ENCODE measurements at places on chromosomes 7 and 10.

DNA sequence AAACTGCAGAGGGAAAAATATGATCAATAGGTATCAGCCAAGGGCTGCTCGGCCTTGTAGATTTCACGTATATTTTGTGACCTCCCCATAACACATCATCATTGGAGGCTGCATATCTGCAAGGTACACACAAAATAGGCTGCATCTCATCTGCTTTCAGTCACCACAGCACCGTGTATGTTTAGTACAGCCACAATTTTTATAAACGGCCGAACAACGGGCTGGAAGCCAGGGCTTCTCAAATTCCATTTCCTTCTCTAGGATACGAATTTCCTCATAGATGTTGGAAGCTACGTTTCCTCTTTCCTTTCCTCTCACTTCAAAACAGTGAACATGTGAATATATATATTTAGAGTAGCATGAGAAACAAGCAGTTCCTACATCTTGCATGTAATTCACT lies 20.2 kb upstream of the FOXK1 start:
- no peak for DNase-seq

- no peak for DNase-seq
These were observed 301.7 kb downstream of the CSTF2T start for GRCh38 chr10:51397695-51398094.

GRCh38 chr10:30284865-30285594 lies 64.0 kb downstream of the MTPAP start:
- no peak for DNase-seq

- no peak for DNase-seq
These were observed 171.2 kb downstream of the EBF3 start for GRCh38 chr10:129792864-129793263.

DNA sequence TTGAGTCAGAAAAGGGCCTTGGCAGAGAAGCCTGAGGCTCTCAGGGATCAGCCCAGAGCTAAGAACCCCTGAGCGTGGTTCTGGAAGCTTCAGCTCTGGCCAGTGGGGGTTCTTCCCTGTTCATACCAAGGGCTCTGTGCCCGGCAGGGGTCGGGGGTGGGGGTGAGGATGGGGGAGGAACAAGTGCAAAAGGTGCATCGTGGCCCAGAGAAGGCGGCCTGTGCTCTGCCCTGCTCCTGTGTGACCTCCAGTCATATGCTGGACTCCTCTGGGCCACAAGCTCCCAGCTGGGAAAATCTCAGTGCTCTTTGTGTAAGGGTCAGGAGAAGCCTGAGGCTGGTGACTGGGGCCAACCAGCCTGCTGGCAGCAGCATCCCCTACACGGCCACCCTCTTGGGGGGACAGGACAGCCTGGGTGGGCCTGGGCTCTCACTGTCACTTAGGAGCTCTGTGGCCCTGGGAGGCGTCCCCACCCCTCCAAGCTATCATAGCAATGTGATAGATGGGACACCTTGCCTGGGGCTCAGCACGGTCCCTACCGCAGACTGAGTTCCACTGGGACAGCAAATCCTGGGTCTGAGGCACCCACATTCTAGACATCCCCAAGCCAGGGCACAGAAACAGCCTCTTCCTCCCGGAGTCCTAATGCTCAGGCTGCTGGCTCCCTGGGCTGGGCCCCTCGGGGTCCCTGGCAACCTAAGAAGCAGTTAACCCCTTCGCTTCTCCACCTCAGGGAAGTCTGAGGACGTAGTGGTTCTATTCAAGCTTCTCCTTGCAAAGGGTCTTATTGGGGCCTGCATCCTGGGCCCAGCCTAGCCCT lies 2.5 kb downstream of the MMRN2 start:
- no peak for DNase-seq

- no peak for DNase-seq
These were observed at the start of gene KIAA1217 for GRCh38 chr10:24208661-24209431. Gene KIAA1217 (plus strand): TSS chr10:24209138. CDS start chr10:24209194, 56 bp downstream.

DNA sequence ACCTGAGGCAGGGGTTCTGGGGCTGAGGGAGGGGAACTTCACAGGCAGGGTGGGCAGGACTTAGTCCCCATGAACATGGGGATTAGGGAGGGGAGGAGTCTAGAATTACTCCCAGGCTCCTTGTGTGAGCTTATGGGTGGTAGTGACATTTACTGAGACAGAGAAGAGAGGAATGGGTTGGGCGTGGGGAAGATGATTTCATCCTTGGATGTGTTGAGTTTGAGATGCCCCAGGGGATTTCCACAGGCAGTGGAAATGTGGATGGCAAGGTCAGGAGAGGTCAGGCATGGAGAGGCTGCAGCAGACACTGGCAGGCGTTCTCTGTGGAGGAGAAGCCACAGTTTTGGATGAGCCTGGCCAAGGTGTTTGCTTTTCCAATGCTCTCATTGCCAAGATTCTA lies 26.4 kb upstream of the GSDME start:
- no peak for DNase-seq

- peak; percentile 78 for DNase-seq
These were observed 190.4 kb downstream of the DGKI start for GRCh38 chr7:137656227-137656849.

DNA sequence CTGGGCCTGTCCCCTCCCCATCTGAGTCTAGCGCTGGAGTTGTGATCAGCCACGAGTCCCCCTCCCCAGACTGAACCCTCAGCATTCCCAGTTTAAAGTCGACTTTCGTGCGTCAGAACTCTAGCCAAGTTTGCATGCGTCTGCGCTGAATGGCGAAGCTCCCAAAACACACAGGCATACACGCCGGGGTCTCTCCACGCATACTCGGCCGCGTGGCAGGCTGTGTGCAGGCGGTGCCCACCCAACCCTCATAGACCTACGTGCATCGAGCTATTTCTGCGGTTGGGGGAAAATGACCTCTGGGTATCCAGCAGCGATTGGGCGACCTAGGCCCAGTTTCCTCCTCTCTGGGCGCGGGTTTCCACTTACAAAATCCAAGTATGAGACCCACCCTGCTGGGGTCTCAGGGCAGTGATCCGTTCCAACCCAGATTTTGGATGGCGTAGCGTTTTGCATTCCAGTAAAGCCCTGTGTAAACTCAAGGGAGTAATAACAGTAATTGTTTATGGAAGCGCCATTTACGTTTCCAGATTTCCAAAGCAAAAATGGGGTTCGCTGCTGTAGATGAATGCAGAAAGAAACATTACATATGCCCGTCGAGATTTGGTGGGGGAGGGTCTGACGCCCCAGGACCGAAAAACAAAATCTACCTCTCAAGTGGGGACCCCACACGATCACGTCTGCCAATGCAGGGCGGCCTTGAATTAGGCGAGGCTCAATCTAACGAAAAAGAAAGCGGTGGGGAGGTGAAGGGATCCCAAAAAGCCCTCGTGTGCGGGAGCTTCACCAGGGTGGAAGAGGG lies 2.0 kb upstream of the HMX3 start:
- no peak for DNase-seq
